Activated gamma-delta T cell (primary cell): ENCODE measurements at places on chromosomes 7 and 10.

DNA sequence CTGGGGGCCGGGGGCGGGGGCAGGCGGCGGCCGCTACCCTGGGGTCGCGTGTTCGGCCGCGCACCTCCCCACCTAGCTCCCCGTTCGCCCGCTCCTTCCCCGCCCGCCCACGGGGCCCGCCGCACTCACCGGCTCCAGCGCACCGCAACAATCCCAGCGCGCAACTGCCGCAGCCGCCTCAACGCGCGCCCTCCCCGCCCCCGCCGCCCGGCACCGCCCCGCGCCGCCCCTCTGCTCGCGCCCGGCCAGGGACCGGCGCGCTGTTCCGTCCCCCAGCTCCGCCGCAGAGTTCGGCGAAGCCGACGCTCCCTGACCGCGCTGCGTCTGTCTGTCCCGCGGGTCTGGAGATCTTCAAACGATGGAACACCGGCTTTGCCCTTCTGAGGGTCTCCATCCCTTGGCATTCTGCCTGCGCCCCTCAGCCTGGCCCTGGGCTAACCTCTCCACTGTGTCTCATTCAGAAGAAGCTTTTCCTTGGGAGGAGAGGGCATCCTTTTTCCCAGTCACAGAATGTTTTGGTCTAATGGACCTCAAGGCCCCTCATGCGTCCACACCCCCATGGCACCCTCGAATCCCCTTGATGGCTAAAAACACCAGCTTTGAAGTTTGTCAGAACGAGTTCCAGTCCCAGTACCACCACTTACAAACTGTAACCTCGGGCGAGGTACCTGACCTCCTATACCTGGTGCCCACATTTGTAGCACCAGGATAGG lies at the start of gene NT5C2:
TSS of gene NT5C2 (minus strand) at position 166 of the 713 bp plus-strand sequence. CDS start 18,314 bp downstream, outside the sequence.
- DNase-seq, result peak; percentile 67

DNA sequence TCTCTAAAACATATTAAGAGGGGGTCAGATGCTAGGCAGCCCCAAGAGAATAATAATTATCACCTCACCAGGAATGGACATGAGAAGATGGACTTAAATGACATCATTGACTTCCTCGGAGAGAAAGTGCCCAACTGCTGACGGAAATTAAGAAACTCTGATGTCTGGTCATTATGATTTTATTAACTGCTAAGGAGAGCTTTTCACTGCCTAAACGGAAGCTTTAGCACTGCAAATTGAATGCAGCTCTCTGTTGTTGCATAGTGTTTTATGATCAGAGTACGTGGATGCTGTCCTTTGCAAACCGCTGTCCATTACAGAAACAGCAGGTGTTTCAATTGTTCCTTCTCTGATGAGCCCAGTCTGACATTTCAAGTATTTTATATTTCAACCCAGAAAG lies 89.4 kb upstream of the GALNT17 start:
- no peak for DNase-seq

GRCh38 chr10:118315629-118316028 lies 26.5 kb downstream of the FAM204A start:
- DNase-seq, result no peak

DNA sequence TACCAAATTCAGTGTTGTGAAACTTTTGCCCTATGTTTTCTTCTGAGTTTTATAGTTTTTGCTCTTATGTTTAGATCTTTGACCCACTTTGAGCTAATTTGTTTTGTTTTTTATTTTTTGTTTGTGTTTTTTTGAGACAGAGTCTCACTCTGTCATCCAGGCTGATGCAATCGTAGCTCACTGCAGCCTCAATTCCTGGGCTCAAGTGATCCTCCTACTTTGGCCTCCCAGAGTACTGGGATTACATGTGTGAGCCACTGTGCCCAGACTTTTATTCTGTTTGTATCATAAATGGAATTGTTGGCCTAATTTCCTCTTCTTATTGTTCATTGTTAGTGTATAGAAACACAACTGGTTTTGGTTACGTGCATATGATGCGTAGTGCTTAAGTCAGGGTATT lies 43.2 kb upstream of the ZMIZ2 start:
- DNase-seq, result no peak

GRCh38 chr10:103382769-103383168 lies 13.5 kb downstream of the ATP5MK start:
- DNase-seq, result no peak

DNA sequence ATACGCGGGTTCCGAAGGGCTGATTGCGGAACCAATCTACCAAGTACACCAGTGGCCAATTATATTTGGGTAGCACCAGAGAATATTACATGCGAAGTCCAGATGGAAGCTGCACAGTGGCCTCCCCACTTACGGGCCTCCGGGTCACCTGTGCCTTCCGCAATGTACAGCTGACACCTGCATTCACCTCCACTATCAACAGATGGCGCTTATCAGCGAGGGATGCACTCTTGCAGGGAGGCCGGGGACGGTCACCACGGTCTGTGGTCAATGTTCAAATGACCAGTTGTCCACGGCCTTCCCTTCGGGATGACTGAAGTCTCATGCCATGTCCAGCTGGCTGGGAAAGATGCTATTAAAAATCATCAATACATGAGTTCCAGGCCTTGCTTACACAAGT lies 47.6 kb downstream of the SLIT1 start:
- DNase-seq, result no peak

DNA sequence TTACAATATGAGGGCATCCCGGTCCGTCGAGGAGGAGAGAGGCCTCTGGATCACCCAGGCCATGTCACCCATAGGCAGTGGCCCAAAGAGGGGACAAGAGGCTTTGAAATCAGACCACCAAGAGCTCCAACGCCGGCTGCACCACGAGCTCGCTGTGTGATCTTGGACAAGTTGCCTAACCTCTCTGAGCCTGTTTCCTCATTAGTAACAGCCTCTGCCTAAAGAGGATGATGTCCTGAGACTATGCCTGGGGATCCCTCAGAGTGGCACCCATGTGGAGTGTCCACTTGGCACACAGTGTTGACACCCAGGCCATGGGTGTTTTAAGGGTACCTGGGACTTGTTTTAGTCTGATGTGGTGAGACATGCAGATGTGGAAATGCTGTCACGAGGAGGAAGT lies 50.8 kb downstream of the MICALL2 start:
- DNase-seq, result no peak

DNA sequence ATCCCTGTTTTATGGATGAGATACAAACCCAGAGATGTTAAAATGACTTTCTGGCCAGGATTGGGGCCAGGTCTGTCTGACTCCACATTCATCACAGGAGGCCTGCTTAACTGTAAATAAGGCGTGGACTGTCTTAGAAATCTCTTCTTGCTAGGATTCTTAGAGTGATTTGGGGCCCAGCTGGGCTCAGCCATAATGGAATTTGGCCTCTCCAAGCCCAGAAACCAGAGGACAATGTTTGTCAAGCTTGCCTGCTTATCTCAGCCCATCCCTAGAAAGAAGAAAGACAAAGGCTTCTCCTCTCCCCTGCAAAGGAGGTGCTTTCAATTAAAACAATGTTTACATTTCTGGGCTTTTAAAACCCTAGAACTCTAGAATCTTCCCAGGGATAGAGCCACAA lies 2.9 kb downstream of the HABP2 start:
- no peak for DNase-seq

- no peak for DNase-seq
Observed at GRCh38 chr7:36762394-36762793, 38.1 kb upstream of the AOAH start.

DNA sequence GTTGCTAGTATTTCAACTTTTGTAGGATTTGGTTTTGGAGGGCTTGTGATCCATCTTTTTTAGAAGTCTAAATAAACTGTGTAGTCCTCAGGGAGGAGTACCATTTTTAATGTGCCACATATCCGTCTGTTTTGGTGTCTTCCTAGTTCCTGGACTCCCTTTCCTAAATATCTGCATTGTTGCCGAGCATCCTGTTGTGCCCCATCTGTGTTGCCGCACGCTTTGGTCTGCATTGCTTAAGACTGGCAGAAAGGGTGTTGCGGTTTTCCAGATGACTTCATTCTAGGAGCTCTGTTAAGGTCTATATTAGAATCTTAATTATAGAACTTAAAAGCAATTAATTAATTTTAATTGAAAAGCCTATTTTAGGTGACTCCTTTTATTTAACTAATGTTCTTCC lies 49.4 kb downstream of the RBM33 start:
- DNase-seq, result no peak

GRCh38 chr10:113138937-113139585 lies 189.0 kb downstream of the TCF7L2 start:
- DNase-seq, result no peak
